ENCODE measurements at places on chromosomes 2 and 18. TPM values are rescaled to one million over a fixed set of nuclear protein-coding genes. Genes with fewer than 3 reads are reported as not detected.

The IDH1 gene
- total RNA-seq, result 30.9 TPM

The SAG gene
- total RNA-seq, result 1.3 TPM

The C1QL2 gene
- not detected for total RNA-seq

The MPP4 gene
- not detected for total RNA-seq

- peaks cover 4% of the 10 kb centered on the region for H3K27me3 ChIP-seq
- H3K36me3 ChIP-seq, result no peaks in the 10 kb centered on the region
- no peak overlapping the region for H3K4me3 ChIP-seq
- no peak for DNase-seq
Observed at GRCh38 chr2:180781276-180781675, 199.1 kb upstream of the UBE2E3 start.

- no peak overlapping the region for H3K27ac ChIP-seq
Observed at GRCh38 chr18:55764386-55764785, 176.4 kb upstream of the TCF4 start.

GRCh38 chr2:21250673-21251072 is 126.9 kb downstream of the TDRD15 start:
- H3K36me3 ChIP-seq, result no peaks in the 10 kb centered on the region
- no peak overlapping the region for H3K27ac ChIP-seq
- no peak overlapping the region for H3K4me3 ChIP-seq
- no peaks in the 10 kb centered on the region for H3K27me3 ChIP-seq
- no peak for DNase-seq

- DNase-seq, result no peak
- no peaks in the 10 kb centered on the region for H3K36me3 ChIP-seq
- no peaks in the 10 kb centered on the region for H3K27me3 ChIP-seq
- no peak overlapping the region for H3K4me3 ChIP-seq
- H3K27ac ChIP-seq, result no peak overlapping the region
Observed at GRCh38 chr2:195513119-195513518, 143.9 kb upstream of the SLC39A10 start.

DNA sequence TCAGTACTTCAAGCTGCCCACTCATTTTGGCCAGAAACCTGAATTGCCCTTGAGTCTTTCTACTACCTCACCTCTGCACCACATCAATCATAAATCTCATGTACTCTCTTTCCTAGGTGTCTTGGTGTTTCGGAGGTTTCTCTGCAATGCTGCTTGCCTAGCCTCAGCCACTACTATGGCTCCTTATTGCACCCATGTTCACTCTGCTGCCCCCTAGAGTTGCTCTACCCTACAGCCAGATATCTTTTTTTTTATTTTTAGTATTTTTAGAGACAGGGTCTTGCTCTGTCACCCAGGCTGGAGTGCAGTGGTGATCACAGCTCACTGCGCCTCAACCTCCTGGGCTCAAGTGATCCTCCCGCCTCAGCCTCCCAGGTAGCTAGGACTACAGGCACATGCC is 413.0 kb downstream of the PTPRM start:
- no peak overlapping the region for H3K4me3 ChIP-seq
- H3K4me1 ChIP-seq, result no peaks in the 10 kb centered on the region
- DNase-seq, result no peak
- H3K27ac ChIP-seq, result no peak overlapping the region

DNA sequence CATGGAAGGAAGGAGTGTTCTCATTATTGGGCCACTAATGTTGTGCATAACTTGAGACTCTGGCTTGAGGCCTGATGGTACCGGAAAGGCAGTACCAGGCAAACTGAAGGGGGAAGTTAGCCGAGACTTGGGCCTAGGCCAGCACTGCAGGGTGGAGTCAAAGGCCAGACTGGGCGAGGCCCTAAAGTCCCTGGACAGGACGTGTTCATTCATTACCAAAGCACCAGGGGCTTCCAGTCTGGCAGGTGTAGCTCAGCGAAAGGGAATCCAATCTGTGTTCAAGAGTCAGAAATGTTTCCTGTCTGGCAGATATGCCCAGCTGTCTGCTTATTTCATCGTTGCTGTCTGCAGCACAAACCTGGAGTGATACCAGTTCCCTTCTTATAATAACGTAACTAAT is 4.7 kb upstream of the ITSN2 start:
- DNase-seq, result no peak
- H3K36me3 ChIP-seq, result no peaks in the 10 kb centered on the region
- H3K27me3 ChIP-seq, result no peaks in the 10 kb centered on the region
- no peak overlapping the region for H3K4me3 ChIP-seq
- no peak overlapping the region for H3K27ac ChIP-seq

DNA sequence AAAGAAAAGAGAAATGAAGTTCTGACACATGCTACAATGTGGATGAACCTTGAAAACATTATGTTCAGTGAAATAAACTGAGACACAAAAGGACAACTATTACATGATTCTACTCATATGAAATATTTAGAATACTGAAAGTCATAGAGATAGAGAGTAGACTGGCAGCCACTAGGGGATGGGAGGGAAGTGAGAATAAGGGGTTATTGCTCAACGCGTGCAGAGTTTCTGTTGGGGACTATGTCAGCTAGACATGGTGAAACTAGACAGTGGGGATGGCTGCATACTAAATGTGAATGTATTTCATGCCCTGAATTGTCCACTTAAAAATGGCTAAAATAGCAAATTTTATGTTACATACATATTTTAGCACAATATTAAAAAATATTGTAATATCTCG is 108.7 kb upstream of the ATL2 start:
- no peaks in the 10 kb centered on the region for H3K27me3 ChIP-seq
- H3K36me3 ChIP-seq, result peaks cover 2% of the 10 kb centered on the region
- no peak overlapping the region for H3K4me3 ChIP-seq
- H3K27ac ChIP-seq, result no peak overlapping the region
- DNase-seq, result no peak
- H3K4me1 ChIP-seq, result no peaks in the 10 kb centered on the region
